ENCODE measurements at places on chromosomes 7 and 10.

DNA sequence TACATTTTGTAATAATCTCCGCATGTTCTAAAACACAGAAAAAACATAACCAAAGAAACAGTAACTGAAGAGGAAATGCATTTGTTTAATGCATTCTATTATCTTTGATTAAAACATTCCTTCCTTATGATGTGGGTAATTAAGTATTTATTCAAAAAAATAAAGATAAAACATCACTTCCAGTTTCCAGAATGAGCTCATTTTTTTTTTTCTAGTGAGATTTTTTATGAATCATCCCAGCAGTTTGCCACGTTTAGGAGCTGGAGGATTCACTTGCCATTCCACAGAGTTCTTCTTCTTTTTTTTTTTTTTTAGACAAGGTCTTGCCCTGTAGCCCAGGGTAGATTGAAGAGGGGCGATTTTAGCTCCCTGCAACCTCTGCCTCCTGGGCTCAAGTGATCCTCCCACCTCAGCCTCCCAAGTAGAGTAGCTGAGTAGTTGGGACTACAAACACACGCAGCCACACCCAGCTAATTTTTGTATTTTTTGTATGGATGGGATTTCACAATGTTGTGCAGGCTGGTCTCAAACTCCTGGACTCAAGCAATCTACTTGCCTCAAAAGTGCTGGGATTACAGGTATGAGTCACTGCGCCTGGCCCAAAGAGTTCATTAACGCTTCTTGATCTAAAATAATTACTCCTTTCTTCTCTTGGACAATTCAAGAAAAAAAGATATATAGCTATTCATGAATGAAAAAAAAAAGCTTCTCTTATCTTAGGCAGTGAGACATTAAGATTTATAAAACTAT, 177.3 kb downstream of the DKK1 start:
- DNase-seq, result no peak

DNA sequence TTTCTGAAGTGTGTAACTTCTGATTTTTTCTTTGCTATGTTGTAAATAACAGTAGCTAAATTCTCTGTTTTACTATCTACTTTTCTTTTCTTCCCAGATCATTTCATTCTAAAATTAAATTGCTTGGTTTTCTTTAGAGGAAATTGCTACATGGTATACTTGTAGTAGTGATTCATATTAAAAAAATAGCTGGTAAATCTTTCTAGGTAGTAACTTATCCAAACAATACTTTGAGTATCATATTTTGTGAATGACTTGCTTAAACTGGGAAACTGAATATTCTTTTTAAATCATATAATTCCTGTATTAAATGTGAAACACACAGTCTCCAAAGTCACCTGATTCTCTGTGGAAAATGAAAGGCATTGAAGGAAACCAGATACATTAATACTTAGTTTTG, 85.5 kb downstream of the ZNRF2 start:
- no peak for DNase-seq

GRCh38 chr7:88268858-88269257, 37.8 kb downstream of the STEAP4 start:
- no peak for DNase-seq

GRCh38 chr7:151790095-151790829, 86.7 kb downstream of the PRKAG2 start:
- DNase-seq, result no peak

DNA sequence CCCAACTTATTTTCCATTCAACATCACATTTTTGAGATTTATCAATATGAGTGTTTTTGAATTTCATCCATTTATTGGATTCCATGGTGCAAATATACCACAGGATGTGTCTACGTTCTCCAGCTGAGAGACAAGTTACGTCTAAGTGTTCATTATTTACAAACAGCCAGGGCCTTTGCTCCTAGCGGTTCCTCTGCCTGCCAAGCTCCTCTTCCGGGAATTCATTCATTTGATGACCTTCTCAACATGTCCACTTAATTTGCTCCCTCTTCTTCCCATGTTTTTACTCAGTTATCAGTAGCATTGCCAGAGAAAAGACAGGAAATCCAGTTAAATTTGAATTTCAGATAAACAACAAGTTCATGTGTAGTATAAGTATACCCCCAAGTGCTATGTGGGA, 321.7 kb downstream of the PRPF18 start:
- DNase-seq, result no peak

- no peak for DNase-seq
Measured at GRCh38 chr10:8069108-8069507, 14.6 kb downstream of the GATA3 start.

DNA sequence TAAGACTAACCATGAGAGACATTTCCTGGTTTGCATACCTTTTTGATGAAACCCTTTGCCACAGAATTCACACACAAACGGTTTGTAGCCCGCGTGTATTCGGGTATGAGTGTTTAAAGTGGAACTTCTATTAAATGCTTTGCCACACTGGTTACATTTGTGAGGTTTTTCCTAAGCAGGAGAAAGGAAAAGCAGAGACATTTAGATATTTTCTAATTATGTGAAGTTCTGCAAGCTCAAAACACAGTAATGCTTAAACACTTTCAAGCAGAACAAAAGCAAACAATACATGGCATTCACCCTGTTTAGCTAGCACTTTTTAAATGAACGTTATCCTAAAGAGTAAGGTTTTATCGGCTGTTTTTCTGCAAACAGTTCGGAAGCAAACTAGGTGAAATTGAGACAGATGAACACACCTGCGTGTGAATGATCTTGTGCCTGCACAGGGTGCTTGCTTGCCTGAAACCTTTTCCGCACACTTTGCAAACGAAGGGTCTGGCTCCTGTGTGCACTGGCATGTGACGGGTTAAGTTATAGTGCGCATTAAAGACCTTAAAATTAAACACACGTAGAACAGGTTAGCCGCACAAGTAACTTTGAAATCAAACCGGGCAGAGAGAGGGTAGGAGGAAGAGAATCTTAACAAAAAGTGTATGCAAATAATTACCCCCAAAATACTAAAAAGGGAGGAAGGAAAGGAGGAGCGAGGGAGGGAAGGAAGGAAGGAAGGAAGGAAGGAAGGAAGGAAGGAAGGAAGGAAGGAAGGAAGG, 1.6 kb downstream of the FEZF1 start:
- no peak for DNase-seq

DNA sequence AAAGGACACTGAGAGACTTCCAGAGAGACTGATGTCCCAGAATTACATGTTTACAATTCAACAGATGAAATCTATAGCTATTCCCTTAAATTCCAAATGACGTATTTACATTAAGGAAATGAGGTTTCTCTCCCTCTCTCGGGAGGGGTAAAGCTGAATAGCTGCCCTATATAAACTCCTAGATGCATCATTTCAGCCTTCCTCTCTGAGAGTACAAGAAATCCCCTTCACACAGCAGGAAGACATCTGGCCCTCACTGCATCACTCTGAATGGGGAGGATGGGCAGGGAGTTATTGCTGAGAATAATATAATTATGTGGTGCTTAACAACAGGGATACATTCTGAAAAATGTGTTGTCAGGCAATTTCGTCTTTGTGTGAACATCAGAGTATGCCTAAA, 11.0 kb downstream of the POT1 start:
- no peak for DNase-seq

- no peak for DNase-seq
Measured at GRCh38 chr7:6074612-6075380, 43.6 kb downstream of the ANKRD61 start.

DNA sequence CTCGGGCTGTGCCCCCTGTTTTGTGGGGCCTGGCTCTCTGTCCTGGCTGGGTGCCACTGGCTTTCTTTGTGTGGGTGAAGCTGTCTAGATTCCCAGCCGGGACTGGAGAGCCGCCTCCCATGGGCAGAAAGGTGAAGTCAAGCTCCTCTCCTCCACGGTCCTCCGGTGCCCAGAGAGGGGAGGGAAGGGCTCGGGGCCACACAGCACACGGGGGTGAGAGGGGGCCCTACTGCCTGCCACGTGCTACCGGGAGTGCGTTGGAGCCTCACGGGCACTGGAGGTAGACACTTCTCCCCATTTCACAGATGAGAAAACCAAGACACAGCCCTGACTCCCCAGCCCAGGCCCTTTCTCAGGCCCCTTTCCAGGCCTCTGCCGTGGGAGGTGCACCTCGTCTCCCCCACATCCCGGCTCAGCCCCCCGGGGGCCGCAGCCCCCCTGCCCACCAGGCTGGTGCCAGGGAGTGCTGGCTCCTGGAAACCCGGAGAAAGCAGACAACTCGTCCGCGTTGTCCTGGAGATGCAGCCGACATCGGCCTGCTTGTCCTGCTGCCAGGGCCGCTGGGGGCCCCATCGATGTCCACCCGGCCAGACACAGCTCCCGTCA, 55.8 kb downstream of the UNCX start:
- no peak for DNase-seq

GRCh38 chr7:4343272-4344247, 338.5 kb upstream of the FOXK1 start:
- no peak for DNase-seq

DNA sequence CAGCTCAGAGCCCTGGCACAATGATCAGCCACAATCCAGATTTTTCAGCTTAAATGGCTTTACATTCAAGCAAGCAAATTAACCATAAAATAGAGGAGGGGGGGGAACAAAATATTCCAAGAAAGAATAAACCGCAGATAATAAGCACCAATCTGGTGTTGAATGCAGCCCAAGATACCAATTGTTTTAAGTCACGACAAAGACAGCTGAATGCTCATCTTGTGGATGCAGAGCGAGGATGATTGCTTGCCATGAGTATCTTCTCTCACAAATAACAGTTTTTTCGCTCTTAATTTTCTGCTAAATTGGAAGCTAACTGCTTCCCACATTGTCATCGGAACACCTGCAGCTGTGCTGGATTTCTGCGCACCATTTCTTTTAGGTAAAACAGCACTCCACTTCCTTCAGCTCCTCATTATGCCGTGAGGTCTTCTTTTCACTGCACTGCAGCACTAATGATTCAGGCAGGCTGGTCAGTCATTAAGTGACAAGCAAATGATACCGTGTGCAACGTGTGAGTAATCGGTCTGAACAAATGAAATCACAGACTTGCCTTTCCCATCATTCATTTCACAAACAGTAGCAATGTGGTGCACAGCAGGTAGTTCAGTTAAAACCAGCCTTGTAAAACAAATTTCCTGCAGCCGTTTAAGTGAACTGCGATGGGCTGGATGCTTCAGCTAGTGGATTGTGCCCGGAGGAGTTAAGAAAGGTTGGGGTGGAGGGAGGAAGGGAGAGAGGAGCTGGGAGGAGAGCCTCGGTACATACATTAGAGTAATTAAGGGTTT, 106.4 kb upstream of the CDCA7L start:
- no peak for DNase-seq

DNA sequence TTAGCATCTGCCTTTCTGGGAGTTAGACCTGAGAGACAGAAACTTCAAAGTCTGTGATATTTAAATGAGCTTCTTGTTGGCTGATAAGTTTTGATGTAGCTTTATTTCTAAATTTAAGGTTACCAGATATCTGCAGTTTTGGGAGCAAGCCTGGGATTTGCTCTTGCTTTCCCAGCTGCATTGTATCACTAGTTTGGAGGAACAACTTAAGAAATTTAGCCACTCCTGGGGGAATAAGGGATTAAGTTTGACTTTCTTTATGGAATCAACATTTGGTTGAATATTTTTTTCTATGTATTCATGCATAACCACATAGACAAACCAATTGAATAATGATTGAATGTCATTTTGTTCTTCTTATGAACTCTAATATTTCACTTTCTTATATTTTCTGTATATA, 178.6 kb downstream of the POLR1F start:
- no peak for DNase-seq

- DNase-seq, result no peak
Measured at GRCh38 chr7:91082852-91083495, 181.3 kb upstream of the FZD1 start.

GRCh38 chr7:151205730-151206129, 4.6 kb downstream of the H2BK1 start:
- DNase-seq, result no peak

- DNase-seq, result no peak
Measured at GRCh38 chr10:6161921-6162320, 40.8 kb upstream of the PFKFB3 start.

GRCh38 chr10:17989908-17990767, 38.4 kb downstream of the SLC39A12 start:
- DNase-seq, result no peak

- no peak for DNase-seq
Measured at GRCh38 chr10:17585016-17585415, 32.2 kb downstream of the HACD1 start.

All from stimulated activated CD8-positive, alpha-beta memory T cell treated with anti-CD3 and anti-CD28 coated beads, Interleukin-4, amount 100 ng/mL, for 4 hours (primary cell).